ENCODE measurements at places on chromosomes 6 and 20. TPM values are rescaled to one million over a fixed set of nuclear protein-coding genes. Genes with fewer than 3 reads are reported as not detected.
A peak's percentile ranks its signal among the peaks of the same experiment; 100 is the strongest.

TRIM31 gene
- total RNA-seq: not detected

DNA sequence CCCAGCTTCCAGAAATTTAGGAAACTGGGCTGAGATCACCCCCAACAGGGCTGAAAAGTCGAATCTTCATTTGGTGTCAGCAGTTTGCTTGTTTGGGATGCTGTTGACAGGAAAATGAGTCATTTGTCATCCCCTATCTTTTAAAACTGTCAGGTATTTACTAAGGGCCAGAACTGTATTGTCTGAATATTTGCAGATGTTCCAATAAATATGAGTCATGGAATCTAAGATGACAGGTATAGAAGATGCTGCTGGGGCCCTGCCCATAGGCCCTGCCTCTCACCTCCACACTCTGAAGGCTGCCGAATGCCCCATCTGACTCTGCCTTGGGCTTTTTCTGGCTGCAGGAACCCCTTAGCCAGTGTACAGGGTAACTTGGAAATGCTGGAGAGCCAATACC, 3.9 kb downstream of the ETV7 start:
- H3K27me3 ChIP-seq: peaks cover 52% of the 10 kb centered on the region
- peaks cover 10% of the 10 kb centered on the region for H3K4me1 ChIP-seq
- no peak overlapping the region for H3K4me3 ChIP-seq
- no peak overlapping the region for H3K27ac ChIP-seq
- DNase-seq: no peak

DNA sequence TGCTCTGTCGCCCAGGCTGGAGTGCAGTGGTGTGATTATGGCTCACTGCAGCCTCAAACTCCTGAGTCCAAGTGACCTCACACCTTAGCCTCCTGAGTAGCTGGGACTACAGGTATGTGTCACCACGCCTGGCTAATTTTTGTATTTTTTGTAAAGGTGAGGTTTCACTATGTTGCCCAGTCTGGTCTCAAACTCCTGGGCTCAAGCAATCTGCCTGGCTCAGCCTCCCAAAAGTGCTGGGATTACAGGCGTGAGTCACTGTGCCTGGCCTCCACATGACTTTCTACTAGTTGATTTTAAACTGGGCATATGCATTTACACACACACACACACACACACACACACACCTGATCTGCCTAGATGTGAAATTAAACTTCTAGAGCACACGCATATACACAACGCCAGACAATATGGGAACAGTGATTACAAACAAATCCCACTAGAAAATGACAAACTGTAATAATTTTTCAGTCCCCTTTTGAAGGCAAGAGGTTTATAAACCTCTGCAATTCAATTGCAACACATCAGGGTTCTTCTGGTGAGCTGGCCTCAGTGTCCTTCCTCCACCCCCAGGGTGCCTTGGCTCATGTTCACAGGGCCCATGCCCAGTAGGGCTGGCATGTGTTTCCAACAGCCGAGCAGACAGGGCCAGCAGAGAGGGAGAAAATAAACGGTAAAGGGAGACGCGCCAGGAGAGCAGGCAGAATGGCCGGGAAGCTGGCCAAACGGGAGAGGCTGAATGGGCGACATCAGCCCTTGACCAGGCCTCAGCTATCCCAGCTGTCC, 31.2 kb downstream of the PARD6B start:
- no peaks in the 10 kb centered on the region for H3K36me3 ChIP-seq
- peak overlapping the region; percentile 99 for H3K27ac ChIP-seq
- H3K27me3 ChIP-seq: no peaks in the 10 kb centered on the region
- H3K4me3 ChIP-seq: peak overlapping the region; percentile 57
- H3K4me1 ChIP-seq: peaks cover 34% of the 10 kb centered on the region

DNA sequence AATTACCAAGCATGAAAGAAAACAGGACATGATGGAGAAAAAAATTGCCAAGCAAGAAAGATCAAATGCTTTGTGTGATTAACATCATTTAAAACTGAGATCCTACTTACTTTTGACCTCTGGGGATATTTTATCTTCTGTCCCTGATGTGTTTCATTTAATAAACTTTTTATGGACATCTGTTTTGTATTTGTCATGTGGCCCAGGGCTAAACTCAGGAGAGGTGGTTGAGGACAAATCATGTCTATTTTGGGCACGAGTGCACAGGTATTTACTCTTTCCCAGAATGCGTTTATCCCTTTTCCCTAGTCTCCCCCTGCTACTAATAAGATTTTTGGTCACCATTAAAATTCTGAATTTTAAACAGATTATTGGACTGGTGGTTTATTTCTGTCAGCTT, 128.2 kb downstream of the NCOA3 start:
- no peak overlapping the region for H3K4me3 ChIP-seq
- no peak overlapping the region for H3K27ac ChIP-seq
- no peaks in the 10 kb centered on the region for H3K4me1 ChIP-seq
- peaks cover 12% of the 10 kb centered on the region for H3K36me3 ChIP-seq

GRCh38 chr20:25399037-25399430, 8.4 kb upstream of the ABHD12 start:
- H3K4me3 ChIP-seq: no peak overlapping the region
- H3K27me3 ChIP-seq: no peaks in the 10 kb centered on the region
- peaks cover 11% of the 10 kb centered on the region for H3K4me1 ChIP-seq
- no peak overlapping the region for H3K27ac ChIP-seq

DNA sequence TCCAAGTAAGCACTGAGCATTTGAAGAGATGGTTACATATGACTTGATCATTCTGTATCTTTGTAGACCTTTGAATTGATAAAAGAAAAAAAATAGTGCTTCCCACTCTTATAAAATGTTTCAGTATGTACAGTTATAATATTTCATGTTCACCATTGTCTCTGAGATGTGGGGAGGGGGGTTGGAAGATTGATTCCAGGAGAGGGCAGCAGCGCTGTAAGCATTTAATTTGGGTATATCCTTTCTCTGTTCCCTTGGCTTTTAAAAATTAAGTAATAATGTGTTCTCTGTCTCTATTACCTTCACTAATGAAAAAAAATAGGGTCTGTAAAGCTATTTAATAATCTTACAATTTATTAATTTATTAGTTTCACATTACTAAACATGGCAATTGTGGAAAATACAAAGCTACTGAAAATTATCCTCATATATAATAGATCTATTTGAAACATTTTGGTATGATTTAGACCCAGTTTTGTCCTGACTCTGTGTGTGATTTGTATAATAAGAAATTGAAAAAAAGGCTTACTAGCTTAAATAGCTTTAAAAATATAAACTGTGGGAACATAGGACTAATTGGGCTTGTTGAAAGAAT, 341.2 kb downstream of the CDKAL1 start:
- no peak for DNase-seq
- H3K4me3 ChIP-seq: no peak overlapping the region
- H3K4me1 ChIP-seq: peaks cover 63% of the 10 kb centered on the region
- peaks cover 3% of the 10 kb centered on the region for H3K36me3 ChIP-seq
- peak overlapping the region; percentile 82 for H3K27ac ChIP-seq
- H3K27me3 ChIP-seq: no peaks in the 10 kb centered on the region

- H3K27ac ChIP-seq: peak overlapping the region; percentile 47
- peaks cover 10% of the 10 kb centered on the region for H3K27me3 ChIP-seq
- peak overlapping the region; percentile 83 for H3K4me3 ChIP-seq
- H3K36me3 ChIP-seq: no peaks in the 10 kb centered on the region
- peaks cover 22% of the 10 kb centered on the region for H3K4me1 ChIP-seq
These were observed 562 bp downstream of the MOCS1 start for GRCh38 chr6:39933669-39934130.

DNA sequence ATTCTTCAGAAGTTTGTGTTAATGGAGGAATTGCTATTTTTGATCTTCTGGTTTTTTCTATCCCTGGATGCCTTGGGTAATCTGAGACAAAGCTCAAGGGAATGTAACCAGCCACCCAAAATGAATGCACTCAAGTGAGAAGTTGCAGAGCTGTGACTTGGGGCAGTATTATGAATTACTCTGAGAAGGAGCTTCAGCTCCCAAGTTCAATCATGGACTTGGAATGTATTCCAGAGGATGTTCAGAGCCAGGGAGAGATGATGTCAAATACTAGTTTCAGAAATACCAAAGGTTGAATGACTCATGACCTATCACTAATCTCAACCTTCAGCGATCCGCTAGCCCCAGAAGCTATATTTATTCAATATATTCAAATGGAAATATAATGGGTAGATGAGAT, 375.2 kb upstream of the PLCB4 start:
- no peak for DNase-seq
- H3K27me3 ChIP-seq: no peaks in the 10 kb centered on the region
- H3K27ac ChIP-seq: no peak overlapping the region
- H3K4me1 ChIP-seq: no peaks in the 10 kb centered on the region
- H3K4me3 ChIP-seq: no peak overlapping the region

GRCh38 chr6:44261581-44261980, 3.8 kb downstream of the NFKBIE start:
- H3K4me3 ChIP-seq: no peak overlapping the region
- peaks cover 1% of the 10 kb centered on the region for H3K27me3 ChIP-seq
- H3K4me1 ChIP-seq: peaks cover 21% of the 10 kb centered on the region
- H3K36me3 ChIP-seq: peaks cover 4% of the 10 kb centered on the region

- DNase-seq: no peak
- no peaks in the 10 kb centered on the region for H3K36me3 ChIP-seq
- no peak overlapping the region for H3K4me3 ChIP-seq
- no peaks in the 10 kb centered on the region for H3K27me3 ChIP-seq
- no peaks in the 10 kb centered on the region for H3K4me1 ChIP-seq
These were observed 50.9 kb downstream of the COL12A1 start for GRCh38 chr6:75154973-75155372.

All from progenitor cell of endocrine pancreas (in vitro differentiated cells).